ENCODE measurements at places on chromosomes 6 and 20. TPM values are rescaled to one million over a fixed set of nuclear protein-coding genes. Genes with fewer than 3 reads are reported as not detected.

FAXC gene
- total RNA-seq: 3.7 TPM

MAFB gene
- total RNA-seq: 1.1 TPM

TFAP2D gene
- total RNA-seq: not detected

SCAND1 gene
- total RNA-seq: 138 TPM

ROS1 gene
- total RNA-seq: 1.1 TPM

ZC3H12D gene
- total RNA-seq: not detected

OR2J3 gene
- total RNA-seq: not detected

KCNS1 gene
- total RNA-seq: 6.2 TPM

SLC24A3 gene
- 0.76 TPM for total RNA-seq

HTR1E gene
- total RNA-seq: not detected

All from mesangial cell (primary cell).